EH (cell line): ENCODE measurements at places on chromosomes 3 and 15.
A peak's percentile ranks its signal among the peaks of the same experiment; 100 is the strongest.

DNA sequence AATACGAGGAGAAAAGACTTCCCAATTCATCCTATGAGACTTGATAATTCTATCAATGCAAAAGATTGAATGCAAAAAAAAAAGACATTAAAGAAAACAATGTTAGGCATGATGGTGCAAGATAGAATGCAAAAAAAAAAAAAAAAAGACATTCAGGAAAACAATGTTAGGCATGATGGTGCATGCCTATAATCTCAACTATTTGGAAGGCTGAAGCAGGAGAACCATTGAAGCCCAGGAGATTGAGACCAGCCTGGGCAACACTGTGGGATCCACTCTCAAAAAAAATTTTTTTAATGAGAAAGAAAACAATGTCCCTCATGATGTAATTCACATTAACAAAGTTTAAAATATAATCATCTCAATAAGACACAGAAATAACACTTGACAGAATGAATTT, 75.9 kb downstream of the MYO9A start:
- DNase-seq = peak; percentile 33

GRCh38 chr3:187743195-187744141, 1.8 kb downstream of the BCL6 start:
- DNase-seq = peak; percentile 70

GRCh38 chr3:172061724-172062184, 22.4 kb downstream of the FNDC3B start:
- peak; percentile 42 for DNase-seq

GRCh38 chr3:83193526-83193925, 1432.1 kb upstream of the GBE1 start:
- no peak for DNase-seq

DNA sequence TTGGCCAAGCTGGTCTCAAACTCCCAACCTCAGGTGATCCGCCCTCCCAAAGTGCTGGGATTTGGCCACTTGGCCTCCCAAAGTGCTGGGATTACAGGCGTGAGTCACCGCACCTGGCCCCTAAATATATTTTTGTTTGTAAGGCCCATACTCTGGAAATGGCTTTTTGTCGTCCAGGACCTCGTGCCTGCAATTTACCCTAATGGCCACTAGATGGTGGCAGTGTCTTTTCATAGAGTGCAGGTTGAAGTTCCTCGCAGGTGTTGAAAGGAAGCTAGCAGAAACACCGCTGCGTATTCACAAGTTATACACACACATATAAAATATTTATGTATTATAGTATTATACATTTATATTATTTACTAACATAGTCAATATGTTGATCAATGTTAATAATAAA, 97.2 kb downstream of the LRTM1 start:
- peak; percentile 26 for DNase-seq

GRCh38 chr3:126527006-126527405, 3.1 kb downstream of the CHST13 start:
- DNase-seq = no peak

- DNase-seq = no peak
These were observed 169.2 kb downstream of the ROBO1 start for GRCh38 chr3:79598594-79598993.

DNA sequence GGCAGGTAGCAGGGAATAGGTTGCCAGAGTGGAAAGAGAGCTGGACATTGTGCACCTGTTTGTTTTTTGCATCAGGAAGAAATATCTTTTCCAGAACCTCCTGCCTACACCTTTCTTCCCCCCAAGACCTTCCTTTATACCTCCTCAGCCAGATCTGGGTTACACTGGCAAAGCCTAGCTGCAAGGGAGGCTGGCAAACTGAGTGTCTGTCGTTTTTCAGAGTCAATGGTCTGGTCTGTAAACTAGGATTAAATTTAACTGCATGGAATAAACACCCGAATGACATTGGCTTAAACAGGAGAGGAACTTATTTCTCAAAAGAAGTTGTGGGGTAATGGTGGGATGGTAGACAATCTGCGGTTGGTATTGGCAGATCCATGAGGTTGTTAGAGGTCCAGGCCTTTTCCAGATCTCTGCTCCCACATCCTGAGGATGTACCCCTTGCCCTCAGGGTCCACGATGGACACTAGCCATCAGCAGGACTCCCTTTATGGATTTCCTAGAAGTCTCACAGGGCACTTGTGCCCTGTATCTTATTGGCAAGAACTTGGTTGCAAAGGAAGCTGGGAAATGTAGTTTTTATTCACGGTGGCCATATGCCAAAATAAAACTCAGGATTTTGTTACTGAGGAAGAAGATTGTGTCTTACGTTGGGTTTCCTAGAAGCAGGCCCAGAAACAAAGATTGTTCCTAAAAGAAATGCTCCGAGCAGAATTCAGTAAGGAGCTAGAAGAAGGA, 3.2 kb upstream of the RARRES1 start:
- DNase-seq = no peak

GRCh38 chr3:142281474-142281873, 56.1 kb upstream of the GK5 start:
- DNase-seq = no peak

DNA sequence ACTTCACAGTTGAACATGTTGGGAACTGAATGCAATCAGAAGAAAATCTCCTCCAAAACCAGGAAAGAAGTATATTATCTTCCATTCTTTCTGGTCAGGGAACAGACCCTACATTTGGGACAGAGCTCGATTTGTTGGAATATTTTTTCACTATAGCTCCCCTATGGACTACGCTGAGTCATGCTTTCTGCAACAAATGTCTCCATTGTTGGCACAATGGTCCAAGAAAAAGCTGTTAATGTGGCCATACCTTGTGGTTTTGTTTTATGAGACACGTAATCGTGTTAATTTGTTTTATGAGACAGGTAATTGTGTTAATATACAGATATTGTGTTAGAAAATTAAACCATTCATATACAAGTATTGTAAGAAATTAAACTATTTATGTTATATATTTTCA, 101.4 kb downstream of the TGFBR2 start:
- no peak for DNase-seq

GRCh38 chr3:79477242-79477641, 290.6 kb downstream of the ROBO1 start:
- no peak for DNase-seq

DNA sequence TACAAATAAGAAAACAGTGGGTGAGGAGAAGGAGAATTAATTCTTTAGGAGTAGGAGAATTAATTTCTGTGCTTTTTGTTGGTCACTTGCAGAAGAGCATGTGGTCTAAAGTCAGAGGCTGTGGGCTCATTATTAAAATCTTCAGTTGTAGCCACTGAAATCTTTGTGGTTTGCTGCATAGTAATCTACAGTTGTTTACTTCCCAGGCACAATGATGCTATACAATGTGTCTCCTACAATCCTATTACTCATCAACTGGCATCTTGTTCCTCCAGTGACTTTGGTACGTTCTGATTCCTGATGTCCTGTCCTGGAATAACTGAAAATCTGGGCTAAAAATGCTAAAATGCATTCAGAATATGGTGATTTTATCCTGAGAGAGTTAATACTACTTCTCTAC, 21.0 kb downstream of the IFT122 start:
- DNase-seq = peak; percentile 83

DNA sequence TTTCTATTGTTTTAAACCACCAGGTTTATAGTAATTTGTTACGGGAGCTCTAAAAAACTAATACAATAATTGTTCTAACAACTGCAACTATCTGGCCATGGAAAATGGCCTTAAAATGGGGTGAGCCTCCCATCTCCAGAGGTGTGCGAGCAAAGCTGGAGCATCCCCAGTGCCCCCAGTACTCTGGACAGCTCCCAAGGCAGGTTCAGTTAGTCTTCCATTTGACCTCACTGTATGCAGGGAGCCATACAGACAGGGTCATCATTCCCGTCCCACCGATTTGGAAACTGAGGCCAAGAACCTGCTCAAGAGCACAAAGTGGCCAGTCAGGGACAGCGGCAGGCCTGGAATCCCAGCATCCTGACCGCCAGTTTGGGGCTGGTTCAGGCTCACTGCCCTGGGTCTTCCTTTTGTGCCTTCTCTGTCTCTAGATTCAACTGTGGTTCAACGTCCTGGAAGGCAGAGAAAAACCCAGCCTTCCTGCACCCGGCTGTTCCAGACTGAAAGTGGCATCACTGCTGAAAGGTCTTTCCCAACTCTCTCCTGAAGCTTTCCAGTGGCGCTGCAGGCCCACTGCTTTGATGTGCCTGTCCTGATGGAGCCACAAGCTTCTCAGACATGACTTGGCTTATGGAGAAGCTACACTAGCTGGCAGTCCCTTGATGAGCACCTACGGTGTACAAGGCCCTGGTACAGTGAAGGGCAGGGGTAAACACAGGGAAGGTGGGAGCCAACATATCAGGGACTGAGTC, 76.6 kb upstream of the LINGO1 start:
- peak; percentile 5 for DNase-seq

- DNase-seq = no peak
These were observed 116.8 kb downstream of the AKAP13 start for GRCh38 chr15:85497172-85497569.

DNA sequence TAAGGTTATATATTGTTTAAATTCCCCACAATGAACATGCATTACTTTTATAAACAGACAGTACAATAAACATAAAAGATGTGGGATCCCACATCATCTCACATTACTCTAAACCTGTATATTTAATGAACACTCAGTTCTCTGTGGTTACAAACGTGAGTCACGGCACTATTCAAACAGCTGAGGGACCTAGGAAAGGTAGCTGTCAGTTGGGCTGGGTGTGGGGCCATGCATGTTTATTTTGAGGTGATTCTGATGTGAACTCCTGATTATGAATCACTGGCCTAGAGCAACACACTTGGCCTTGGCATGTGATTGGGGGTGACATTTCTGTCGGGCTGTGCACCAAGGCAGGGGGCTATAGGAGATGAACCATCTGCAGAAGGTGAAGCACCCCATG, 147.6 kb upstream of the HACD2 start:
- peak; percentile 83 for DNase-seq

DNA sequence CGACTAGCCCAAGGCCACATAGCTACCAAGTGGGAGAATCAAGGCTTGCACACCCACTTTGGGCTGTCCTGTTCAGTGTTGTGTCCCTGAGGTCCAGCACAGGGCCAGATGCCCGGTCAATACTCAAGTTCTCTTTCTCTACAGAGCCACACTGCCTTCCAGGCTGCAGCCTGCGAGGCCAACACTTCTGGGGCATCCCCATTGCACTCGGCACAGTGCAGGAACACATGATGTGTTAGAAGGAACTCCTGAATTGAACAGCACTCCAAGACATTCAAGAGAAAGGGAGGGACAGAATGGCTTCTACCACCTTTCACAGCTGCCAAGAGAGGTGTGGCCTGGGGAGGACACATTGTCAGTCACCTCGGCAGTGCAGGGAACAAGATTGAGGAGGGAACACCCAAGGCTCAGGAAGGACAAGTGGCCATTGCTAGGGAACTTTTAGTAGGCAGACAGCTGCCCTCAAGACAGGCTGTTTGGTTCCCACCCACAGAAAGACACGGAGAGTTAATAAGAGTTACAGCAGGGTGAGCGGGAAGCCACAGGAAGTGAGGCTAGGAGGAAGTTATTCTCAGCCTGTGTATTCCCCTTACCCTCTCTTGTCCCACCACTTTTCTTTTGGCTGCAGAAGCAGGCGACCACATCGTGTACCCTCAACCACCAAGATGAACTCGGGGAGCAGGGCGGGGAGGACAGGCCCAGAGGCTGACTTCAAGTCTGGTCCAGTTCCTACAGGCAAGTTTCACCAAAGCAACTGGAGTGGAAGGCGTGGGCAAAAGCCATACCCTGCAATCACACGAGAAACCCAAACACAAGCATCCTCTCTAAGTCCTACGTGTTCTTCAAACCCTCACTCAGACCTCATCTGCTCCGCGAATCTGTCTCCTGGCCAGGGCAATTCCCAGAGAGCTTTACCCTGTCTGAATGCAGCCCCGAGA, 69.4 kb downstream of the SRGAP3 start:
- DNase-seq = no peak

DNA sequence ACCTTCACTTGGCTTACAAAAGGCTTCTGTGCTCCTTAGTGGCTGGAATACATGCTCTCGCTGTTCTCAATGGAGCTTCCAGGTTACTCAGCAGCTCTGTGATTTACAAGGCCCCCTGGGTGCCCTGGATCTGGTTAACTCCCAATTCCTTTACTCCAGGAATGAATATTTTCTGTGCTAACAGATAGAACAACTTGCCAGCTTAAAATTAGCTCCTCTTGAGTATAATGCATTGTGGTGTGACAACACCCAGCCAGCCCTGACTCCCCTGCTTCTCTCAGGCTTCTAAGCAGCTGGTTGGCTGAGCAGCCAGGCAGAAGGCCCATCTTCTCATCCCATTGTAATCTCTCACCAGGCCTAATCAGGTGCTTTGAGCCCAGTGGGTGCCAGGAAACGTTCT, 246.4 kb downstream of the ALCAM start:
- DNase-seq = peak; percentile 50

GRCh38 chr15:87849181-87849580, 407.4 kb downstream of the NTRK3 start:
- no peak for DNase-seq

GRCh38 chr3:14265246-14265962, 86.8 kb downstream of the LSM3 start:
- DNase-seq = peak; percentile 63
